ENCODE measurements at places on chromosomes 2 and 18.

DNA sequence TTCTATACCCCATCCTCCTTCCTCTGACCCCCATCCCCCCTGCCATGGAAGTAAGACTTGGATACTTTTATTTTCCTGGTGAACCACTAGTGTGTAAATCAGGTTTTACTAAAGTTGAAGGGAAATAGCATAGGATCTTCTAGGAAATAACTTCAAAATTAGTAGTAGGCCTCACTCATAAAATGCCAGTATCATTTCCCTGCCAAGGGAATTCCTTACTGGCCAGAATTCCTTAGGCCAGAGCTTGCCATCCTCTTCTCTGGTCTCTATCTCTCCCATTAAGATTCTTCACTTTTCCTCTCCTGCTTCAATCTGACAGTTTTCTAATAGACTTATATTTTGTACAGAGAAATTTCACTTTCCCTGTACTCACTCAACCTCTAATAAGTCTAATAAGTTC lies 322.8 kb upstream of the TANK start:
- no peak for DNase-seq

GRCh38 chr2:31246184-31246852 lies 12.4 kb downstream of the EHD3 start:
- no peak for DNase-seq

DNA sequence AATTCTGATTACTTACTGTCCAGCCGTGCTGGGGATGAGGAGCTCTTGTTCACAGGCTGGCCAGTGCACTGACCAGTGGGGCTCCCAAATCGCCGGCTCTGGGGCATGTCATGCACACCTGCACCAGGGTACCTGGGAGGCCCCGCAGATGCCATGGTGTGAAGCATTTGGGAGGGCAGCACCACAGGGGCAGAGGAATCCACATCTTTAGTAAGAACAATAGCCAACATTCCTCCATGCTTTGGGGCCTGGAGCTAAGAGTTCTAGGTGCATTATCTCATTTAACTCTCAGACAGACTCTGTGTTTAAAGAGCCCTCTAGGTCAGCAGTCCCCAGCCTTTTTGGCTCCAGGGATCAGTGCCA lies 104.2 kb downstream of the ACKR3 start:
- DNase-seq: no peak

- DNase-seq: no peak
Measured at GRCh38 chr18:4282954-4283353, 172.2 kb downstream of the DLGAP1 start.

DNA sequence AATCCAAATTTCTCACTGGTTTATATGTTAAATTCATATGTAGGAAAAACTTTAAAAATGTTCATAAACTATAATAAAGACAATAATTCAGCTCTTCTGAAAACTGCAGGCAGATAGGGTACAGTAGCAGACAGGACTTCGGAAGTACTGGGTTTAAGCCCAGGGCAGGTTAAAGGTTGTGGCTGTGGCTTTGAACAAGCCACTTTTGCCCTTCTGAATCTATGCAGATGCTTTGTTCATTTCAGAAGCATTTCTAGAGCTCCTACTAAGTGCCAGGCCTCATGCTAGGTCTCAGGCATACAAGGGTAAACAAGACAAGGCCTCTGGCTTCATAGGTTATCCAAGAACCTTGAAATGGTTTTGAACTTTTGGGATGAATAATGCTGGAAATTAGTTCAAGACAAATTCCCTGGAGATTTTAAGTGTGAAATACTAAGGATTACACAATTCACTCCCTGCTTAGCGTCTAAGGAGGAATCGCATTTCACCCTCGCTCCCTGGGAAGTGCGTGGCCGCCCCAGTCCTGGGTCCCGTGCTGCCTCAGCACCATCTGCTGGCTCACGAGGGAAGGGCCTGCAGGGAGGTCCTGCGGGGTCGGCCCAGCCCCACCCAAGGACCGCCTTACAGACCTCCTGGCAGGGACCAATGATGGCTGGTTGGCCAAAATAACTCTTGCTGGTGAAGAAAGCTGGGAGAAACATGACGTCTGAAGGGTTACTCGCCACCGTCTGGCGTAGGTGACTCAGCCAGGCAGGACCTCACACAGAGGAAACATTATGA lies 67.7 kb upstream of the L3MBTL4 start:
- DNase-seq: peak; percentile 26

- DNase-seq: no peak
Measured at GRCh38 chr18:22739061-22739642, 194.0 kb upstream of the RBBP8 start.

DNA sequence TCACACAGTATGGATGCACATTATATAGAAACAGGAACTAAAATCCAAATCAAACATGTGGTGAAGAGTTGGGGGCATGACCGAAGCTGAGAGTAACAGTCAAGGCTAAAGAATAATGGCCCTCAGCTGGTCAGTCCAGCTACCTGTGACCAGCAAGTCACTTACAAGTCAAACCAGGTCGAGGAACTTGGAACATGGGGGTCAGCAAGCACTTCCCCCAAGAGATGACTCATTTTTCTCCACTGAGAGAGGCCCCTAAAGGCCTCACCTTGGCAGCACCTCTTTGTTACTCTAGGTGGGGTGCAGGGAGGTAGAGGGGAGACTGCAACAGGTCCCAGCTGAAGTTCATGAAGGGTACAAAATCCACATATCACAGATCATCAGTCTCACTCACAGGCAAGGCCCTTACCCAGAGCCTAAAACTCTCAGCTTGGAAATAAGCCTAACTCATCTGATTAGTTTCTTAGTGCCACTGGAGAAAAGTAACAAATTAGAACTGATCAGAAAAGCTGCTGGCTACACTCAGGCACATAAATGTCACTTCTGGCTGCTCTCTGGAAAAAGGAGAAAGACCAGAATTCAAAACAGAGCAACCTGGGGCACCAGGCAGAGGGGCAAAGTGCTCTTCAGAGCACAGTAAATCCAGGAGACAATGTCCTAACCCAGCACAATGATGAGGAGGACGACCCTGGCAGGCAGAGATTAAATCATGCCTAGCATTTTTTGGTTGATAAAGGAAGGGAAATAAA lies 4.0 kb downstream of the SDC1 start:
- no peak for DNase-seq

DNA sequence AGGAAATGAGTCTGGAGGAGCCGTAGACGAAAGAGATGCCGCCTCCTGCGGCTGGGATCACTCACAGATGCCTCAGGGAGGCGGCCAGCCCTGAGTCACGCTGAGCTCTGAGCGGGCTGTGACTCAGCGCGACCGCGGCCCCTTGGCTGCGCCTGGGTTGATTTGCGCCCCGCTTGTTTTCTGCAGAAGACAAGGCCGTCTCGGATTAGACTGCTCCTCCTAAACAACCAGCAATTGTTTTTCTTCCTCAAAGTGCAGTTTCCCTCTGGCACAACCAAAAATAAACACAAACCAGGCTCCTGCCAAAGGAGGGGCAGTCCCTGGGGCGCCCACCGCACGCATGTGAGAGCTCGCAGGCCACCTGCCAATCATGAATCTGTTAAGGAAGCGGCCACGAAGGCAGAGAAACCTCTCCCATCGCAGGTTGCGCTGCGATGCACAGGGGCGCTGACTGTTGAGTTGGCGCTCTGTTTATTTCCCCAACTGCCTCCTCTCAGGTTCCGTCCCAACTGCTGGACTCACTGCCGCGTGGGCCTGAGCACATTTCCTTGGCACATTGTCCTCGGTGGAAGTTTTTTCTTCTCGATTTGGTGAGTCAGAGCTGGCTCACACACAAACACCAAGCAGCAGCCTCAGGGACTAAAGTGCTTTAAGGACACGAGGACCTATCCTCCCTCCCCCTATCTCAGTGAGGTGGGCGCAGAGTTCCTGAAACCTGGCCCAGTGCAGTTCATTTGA lies 85.2 kb upstream of the NDUFV2 start:
- DNase-seq: peak; percentile 80

DNA sequence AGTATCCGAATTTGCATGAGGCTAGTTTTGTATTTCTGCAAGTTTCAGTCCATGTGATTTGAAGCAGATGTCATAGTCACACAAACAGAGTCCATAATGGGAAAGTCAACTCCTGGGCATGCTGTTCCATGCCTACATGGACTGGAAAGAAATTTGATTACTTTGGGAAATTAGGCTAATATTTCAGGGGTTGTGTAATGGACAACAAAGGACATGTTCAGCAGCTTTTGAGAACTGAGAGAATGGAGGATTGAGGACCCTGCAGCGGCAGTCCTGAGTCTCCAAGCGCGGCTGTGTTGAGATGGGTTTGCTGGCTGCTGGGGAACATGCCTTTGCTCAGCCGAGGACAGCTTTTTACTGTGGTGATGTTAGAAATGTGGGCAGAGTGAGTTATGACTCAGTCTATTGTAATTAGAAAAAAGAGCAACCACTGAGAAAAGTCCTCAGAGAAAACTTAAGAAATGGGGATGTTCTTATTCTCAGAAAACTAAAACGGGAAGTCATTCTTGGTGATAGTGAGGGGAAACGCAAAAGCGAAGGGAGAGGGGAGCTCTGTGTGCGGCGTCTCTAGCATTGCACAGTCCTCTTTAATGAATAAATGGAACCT lies 149.2 kb downstream of the FAM210A start:
- peak; percentile 77 for DNase-seq

DNA sequence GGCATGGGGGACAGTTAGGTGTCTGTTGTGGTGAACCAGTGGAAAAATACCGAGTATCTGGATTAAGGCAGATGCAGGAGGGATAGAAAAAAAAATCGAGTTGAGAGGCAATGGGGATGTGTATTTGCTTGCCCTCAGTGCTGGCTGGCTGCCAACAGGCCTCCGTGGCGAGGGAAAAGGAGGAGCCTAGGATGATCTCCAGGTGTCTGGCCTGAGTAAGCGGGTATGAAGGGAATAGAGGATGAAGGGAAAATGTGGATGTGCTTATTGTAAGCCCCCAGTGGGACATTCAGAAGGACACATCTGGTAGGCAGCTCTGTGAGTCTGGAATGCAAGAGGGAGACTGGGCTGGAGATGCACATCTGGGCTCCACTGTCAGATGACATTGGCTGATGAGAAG lies 22.8 kb downstream of the KCNS3 start:
- DNase-seq: no peak

GRCh38 chr18:1998121-1998520 lies 573.2 kb downstream of the METTL4 start:
- no peak for DNase-seq

DNA sequence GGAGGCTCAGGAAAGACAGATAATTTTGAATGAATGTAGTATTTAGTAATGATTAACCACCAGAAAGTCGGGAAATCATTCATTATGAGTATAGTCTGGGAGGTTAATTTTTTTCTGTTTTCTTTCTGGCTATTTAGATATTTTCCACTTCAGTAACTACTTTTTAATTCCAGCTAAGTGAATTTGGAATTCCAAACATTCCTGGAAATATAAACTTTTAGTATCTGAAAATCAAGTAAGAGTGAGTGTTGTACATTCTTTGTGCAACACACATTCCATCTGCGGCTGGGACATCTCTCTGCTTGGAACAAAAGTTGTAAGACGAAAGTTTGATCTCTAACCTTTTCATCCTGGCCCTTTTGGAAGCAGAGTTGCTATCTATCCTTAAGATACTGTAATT lies 275.7 kb upstream of the SPRED2 start:
- DNase-seq: no peak

GRCh38 chr2:215272918-215273317 lies 38.9 kb upstream of the ATIC start:
- DNase-seq: no peak

GRCh38 chr2:207621501-207622039 lies 3.6 kb downstream of the METTL21A start:
- DNase-seq: no peak

- DNase-seq: no peak
Measured at GRCh38 chr2:18265614-18266586, 294.6 kb downstream of the RDH14 start.

- no peak for DNase-seq
Measured at GRCh38 chr2:230413479-230413878, 2.5 kb upstream of the SP100 start.

- DNase-seq: peak; percentile 72
Measured at GRCh38 chr2:24456599-24457556, 34.2 kb upstream of the NCOA1 start.

DNA sequence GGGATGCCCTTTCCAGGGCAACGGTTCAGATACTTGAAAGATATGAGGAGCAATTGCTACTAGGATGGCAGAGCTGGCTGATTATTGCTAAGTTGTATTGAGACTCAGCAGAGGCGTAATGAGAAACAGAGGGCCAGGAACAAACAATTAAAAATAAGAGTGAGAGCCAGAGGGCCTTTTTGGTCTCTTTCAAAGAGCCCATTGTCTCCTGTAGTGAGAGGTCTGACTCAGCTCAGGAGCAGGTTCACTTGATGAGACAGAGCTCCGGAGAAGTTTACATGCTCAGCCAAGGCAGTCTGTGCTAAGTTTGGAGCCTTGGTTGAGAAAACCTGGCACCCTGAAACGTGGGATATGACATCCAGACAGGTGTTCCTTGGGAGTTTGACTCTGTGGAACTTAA lies 303.9 kb upstream of the DLGAP1 start:
- DNase-seq: no peak

GRCh38 chr2:219486380-219486959 lies 12.2 kb upstream of the GMPPA start:
- no peak for DNase-seq

- DNase-seq: no peak
Measured at GRCh38 chr2:71459084-71459431, 5.7 kb downstream of the DYSF start.

- DNase-seq: no peak
Measured at GRCh38 chr2:36427790-36428243, 72.2 kb downstream of the CRIM1 start.

- DNase-seq: no peak
Measured at GRCh38 chr2:70656421-70657010, 102.9 kb upstream of the TGFA start.

DNA sequence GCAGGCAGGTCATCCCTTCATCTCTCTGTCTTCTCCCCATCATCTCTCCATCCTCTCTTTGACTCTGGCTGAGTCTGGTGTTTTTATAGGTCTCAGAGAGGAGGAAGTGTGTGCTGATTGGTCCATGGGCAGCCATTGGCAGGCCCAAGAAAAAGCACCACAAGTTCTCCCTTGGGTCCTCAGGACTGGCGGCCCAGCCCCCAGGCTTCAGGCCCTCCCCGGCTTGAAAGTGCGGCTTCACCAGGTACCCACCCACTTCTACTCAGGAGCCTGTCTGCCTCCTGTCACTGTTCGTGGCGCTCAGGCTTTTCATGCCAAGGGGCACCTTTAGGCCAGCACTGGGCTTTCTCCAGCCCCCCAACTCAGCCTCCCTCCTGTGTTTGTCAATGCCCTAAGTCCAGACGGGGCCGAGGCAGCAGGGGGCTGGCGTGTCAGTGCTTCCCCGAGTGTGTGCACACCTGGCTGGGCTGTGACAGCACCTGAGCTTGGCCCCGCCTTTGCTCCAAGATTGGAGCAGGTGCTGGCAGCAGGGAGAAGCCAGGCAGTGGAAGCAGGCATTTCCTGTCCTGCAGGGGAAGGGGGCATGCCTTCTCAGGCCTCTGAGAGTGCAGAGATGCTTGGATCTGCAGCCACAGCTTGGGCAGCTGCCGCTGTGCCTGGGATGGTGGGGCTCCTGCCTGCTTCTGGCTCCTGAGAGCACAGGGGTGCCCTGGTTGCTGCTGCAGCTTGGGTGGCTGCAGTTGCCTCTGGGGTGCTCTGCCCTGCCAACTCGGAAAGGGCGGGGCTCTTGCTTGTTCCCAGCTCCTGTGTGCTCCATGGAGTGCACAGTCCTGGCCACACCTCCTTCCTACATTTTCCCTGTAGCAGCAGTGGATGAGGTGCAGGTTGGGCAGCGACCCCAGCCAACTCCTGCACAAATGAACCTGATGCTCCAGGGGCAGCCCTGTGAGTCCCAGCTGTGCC lies 34.1 kb downstream of the FBXO48 start:
- DNase-seq: no peak

Measured in suppressor macrophage (primary cell).